ENCODE measurements at places on chromosomes 3 and 15.

DNA sequence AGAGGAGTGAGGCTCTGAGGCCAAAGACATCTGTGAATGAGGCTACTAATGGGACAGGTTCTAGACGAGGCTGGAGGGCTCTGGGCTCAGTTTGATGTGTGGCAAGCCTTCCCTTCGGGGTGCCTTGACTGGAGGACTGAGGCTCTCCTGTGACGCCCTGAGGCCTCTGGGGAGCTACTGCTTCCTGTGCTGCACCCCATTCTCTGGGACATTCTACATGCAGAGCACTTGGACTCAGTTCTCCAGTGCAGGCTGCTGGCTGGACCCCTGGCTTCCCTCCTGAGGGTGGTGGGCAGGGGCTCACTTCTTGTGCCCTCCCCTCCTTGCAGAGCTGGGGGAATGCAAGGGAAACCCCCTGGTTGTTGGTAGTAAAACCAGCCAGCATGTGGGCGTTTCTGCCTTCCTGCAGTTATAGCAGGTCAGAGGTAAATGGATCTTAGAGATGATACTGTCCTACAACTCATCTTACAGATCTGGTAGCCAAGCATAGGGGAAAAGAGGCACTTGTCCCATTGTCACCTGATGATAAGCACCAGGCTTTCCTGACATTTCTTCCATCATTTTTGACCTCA, 133.3 kb downstream of the CHDH start:
- no peak for DNase-seq

GRCh38 chr3:105513042-105513441, 146.3 kb downstream of the ALCAM start:
- DNase-seq, result no peak

GRCh38 chr3:126116526-126116925, 32.6 kb upstream of the SLC41A3 start:
- DNase-seq, result peak; percentile 16

DNA sequence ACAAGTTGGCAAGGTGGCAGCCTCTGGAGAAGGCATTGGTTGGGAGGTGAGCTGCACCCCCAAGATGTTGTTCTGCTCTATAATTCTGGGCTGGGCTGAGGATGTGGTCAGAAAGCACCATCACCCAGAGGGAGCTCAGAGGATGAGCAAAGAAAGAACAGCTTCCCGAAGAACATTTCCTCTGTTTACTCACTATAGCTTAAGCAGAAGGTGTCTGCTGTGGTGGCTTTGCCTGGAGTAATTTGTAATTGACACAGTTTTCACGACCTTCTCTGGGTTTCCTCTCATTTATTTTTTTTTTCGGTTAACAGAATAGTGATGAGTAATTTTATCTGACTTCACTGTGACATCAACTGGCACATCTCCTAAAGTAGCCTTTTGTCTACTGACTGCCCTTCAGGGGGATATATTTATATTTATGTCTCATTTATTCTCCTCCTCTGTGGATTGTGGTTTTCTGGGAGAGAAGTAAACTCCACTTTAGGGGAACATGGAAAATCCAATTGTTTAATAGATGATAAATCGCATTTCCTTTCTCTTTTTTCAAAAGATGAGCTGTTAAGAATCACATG, 49.5 kb upstream of the ABHD17C start:
- DNase-seq, result no peak

DNA sequence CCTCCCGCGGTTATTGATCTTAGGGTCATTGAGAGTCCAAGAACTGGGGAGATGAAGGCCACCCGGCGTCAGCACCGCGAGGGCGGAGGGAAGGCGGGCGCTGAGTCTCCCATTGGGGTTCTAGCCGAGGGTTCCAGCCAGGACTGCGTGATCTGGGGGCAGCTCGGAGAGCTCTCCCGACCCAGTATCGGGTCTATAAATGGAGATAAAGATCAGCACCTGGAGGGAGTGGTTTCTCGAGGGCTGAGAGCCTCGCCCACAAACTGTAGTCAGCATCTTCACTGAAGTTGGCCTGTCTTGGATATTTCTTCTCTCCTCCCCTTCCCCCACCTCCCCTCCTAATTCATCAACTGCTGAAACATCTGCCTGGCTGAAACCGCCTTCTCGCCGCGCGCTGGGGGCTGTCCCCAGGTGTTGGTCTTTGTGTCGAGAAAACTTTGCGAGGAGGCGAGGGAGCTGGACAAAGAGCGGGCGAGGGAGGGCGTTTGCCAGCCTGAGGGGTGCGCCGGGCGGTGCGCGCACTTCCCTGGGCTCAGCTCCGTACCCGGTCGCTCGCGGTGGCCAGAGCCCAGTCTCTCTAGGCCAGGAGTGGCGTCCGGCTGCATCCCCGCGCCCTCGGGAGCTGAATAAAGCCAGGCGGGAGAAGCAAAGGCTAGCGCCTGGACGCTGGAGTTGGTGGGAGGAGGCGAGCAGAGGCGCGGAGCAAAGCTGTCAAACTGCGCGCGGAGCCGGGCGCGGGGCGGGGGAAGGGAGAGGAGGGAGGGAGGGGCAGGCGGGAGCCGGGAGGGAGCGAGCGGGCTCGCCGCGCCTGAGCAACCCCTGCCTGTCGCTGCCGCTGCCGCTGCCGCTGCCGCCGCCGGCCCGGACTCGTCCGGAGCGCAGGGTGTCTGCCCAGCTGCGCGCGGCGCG, at the start of gene ST8SIA2:
ST8SIA2 (plus strand) TSS at position 811 of the 909 bp plus-strand sequence. CDS start 184 bp downstream, outside the sequence.
- no peak for DNase-seq

Measured in activated T-cell treated with anti-CD3 and anti-CD28 coated beads, Interleukin-2, amount 50 U/mL, for 24 hours (primary cell).